ENCODE measurements at places on chromosomes 1 and 21. TPM values are rescaled to one million over a fixed set of nuclear protein-coding genes. Genes with fewer than 3 reads are reported as not detected.

Gene TTLL7
- not detected for total RNA-seq

Gene IARS2
- 14.4 TPM for total RNA-seq

Gene DISP1
- total RNA-seq, result 0.73 TPM

GRCh38 chr1:100383743-100384405, 31.6 kb downstream of the CDC14A start:
- DNase-seq, result no peak

DNA sequence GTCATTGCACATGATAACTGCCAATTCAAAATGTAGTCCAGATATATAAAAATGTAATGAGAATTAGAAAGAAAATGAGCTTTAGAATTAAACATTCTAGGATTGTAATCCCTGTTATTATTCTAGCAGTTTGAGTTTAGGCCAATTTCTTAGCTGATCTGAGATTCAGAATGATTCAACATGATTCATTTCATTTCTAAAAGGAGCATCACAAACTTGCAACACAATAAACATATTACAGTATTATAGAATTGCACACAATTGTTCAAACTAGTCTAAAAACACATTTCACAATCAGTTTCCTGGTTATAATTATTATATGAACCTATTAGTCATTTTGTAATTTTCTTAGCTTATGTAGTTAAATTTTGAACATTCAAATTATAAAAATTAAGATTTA, 43.3 kb upstream of the TSHB start:
- DNase-seq, result no peak

GRCh38 chr1:64572222-64572900, 102.4 kb downstream of the CACHD1 start:
- no peak for DNase-seq

GRCh38 chr1:57238233-57238781, 185.6 kb downstream of the DAB1 start:
- no peak for DNase-seq

- no peak for DNase-seq
These were observed 9.5 kb upstream of the PADI3 start for GRCh38 chr1:17239420-17239819.

GRCh38 chr1:188584119-188584518, 1755.4 kb downstream of the PLA2G4A start:
- DNase-seq, result no peak

GRCh38 chr1:204398197-204399125, 13.2 kb downstream of the PPP1R15B start:
- DNase-seq, result peak; percentile 19

All from CD8-positive, alpha-beta T cell (primary cell).